Activated naive CD8-positive, alpha-beta T cell treated with anti-CD3 and anti-CD28 coated beads, Interleukin-2, amount 50 U/mL, for 16 hours (primary cell): ENCODE measurements at places on chromosomes 4 and X.

DNA sequence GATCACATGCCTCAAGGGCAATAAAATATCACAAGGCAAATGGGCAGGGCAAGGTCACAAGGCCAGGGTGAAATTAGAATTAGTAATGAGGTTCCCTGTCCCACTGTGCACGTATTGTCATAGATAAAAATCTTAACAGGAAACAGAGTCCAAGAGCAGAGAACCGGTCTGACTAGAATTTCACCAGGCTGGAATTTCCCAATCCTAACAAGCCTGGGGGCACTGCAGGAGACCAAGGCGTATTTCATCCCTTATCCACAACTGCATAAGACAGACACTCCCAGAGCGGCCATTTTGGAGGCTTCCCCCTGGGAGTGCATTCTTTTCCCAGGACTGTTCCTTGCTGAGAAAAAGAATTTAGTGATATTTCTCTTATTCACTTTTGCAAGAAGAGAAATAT is 25.9 kb upstream of the PRDM5 start:
- DNase-seq, result no peak

DNA sequence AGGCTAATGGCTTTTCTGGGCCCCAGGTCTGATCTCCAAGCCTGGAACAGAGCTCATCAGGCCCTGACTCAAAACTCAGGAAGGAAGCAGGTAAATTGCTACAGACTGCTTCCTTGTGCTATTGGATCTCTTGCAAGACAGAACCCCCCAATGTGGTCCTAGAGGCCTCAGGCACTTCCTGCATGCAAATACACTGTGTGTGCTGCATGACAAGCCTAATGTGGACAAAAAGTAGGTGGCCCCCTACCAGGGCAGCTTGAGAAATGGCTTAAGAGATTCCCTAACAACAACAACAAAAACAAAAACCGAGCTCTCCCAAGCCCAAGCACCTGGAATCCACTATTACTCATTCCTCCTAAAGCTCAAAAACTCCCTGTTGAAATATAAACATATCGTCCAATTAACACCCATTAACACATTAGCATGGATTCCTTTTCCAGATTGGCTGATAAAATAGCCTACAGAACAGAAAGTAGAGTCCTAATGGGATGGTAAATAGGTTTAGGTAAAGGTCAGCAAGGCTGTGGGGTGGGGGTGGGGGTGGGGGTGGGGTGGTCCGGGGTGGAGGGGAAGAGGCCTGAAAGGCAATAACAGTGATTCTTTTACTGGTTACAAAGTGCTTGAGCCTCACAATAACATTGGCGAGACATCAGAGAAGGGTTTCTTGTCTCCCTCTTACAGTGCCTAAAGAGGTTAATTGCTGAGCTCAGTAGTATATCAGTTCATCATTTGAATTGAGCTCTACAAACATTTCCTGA is 24.1 kb upstream of the FGF16 start:
- DNase-seq, result no peak

- no peak for DNase-seq
Observed at GRCh38 chr4:155174668-155175067, 33.8 kb upstream of the NPY2R start.

DNA sequence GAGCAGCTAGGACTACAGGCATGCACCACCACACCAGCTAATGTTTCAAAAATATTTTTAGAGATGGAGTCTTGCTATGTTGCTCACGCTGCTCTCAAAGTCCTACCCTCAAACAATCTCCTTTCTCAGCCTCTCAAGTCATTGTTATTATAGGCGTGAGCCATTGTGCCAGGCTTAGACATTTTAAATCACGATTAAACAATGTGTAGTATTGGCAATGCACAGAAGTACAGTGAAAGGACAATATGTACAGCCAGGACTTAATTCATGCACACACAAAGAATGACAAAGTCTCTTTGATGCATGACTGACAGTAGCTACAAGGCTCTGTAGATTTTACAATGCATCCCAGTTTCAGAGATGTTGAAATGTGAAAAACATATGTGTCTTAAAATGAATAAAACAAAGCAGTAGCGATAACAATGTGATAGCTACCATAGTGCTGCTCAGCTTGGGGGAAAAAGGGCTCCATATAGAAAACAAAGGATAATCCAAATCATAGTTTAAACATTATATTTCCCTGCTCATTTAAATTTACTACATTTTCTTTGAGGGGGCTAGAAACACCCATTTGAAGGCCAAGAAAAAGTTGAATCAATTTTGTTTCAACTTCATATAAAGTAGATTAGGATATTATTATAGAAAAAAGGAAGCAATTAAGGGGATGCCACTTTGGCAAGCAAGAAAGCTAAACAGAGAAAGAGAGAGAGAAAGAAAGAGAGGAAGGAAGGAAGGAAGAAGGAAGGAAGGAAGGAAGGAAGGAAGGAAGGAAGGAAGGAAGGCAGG is 272.4 kb upstream of the SMIM31 start:
- no peak for DNase-seq

DNA sequence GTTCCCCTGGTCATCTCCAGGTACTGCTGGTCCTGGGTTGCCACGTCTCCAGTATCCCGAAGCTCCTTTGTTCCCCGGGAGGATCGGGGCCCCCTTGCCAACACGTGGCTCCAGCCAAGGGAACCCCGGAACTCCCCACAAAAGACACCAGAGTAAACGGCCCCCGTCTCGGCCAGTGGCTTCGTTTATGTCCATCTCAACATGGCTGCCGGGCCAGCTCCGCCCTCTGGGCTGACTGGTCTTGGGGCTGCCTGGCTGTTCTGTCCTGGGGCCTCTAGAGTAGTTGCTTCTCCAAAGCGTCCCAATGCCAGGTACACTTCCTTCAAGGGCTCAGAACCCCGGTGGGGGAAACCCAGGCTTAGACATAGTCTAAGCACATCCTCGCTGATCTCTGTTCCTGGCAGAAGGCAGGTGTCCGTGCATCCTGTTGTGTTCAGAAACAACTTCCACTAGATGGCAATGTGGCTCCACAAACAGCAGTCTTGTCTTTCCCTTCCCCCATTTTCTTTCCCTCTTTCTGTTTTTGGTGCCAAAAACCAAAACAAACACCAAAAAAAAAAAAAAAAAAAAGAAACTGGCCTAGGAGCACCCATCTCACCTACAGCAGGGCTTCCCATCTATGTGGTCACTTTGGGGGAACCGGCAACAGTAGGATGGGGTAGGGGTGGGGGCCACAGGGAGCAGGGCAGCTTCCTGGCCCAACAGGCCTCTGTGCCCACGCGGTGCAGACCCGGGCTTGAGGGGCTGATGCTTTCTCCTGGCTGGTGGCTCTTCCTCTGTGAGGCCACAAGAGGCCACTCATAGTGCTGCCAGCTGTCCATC is 35.3 kb downstream of the NBDY start:
- DNase-seq, result peak; percentile 21
